ENCODE measurements at places on chromosomes 13 and 19.

GRCh38 chr19:14081797-14082674 is 3.5 kb downstream of the C19orf67 start:
- DNase-seq: peak; percentile 53

GRCh38 chr13:58119351-58119750 is 487.8 kb downstream of the PCDH17 start:
- no peak for DNase-seq

DNA sequence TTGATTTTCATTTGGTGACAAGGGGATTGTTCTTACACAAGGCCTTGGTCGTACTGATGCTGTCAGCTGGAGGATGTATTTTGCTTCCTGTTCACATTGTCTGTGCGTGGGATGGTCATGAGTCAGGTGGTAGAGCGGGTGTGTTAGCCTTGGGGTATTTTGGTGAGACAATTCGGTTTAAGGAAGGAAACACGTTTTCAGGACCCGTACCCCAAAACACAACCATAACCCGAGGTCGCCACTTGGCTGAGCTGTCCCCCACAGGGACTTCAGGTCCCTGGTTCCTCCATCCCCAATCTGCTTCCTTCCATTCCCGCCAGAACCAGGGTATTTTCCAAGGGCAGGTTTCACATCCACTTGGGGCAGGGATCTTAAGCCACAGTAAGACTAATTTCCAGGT is 15.0 kb downstream of the MYO9B start:
- DNase-seq: peak; percentile 97

GRCh38 chr19:8665468-8666213 is 33.0 kb downstream of the ACTL9 start:
- no peak for DNase-seq

DNA sequence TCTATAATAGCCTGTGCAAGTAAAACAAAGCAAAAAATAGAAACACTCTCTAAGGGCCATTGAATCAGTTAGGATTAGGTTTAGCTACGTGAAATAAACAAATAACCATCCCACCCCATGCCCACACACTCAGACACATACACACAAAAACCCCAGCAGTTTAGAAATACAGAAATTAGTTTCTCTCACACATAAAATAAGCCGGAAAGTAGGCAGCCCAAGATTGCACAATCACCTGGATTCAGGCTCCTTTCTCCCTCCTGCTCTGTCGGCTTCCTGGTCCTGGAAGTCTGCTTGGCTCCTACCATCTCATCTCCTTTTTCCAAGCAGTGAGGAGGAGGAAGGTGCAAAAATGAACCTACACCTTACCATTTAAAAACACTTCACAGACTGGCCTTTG is 22.6 kb upstream of the USP12 start:
- DNase-seq: peak; percentile 71

GRCh38 chr13:109196948-109197347 is 567.5 kb downstream of the MYO16 start:
- peak; percentile 1 for DNase-seq

DNA sequence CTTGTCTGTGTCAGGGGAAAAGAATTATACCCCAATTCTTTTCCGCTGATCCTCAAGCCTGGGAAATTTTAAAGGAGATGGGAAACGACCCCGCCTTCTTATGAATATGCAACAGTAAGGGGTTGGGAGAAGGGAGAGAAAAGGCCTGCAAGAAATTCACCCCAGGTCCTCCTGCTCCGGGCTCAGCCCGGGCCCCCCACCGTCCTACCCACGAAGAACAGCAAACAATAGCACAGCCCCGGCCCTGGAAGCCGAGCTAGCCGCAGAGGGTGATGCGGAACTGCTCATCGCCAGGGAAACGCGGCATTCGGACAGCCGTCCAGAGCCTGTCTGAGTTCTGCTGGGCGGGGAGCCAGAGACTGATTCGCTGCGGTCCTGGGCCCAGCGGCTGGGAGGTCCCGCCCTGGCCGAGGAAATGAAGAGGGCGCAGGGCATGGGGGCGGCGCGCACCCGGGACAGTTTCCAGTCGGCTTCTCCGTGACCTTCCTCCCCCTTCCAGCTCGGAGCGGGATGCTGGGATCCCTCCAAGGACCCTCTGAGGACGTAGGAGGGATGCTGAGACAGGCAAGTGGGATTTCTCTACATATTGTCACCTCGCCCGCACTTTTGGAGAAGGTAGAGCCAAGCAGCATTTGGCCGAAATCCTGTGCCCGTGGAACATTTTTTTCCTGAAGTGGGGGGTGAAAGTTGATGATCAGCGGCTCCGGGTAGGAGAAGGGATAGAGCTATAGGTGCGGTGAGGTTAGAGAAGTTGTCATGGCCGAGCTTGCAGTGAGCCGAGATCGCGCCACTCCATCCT is 82.3 kb upstream of the C1QTNF9B start:
- DNase-seq: peak; percentile 49

- peak; percentile 51 for DNase-seq
Measured at GRCh38 chr19:3983936-3984583, 1.2 kb downstream of the EEF2 start.

GRCh38 chr13:99681695-99682094 is 180.4 kb downstream of the TM9SF2 start:
- DNase-seq: no peak

GRCh38 chr19:41422456-41422855 is 4.7 kb downstream of the B3GNT8 start:
- no peak for DNase-seq

DNA sequence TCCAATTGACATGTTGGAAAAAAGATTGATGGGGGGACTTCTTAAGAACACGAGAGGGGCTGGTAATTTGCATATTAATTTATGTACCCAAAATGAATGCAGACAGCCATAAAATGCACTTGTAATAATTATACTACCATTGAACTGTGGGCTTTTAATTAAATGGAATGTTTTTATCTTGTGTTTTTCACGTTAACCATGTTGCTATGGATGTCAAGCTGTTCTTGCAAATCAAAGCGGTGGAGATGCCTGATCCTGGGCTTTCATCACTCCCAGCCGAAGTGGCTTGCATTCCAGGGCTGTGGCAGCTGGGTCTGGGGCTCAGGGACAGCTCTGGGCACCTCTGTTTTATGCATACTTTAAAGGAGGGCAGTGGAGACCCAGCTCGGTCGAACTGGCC is 179.4 kb upstream of the TMTC4 start:
- no peak for DNase-seq

GRCh38 chr13:77291774-77292173 is 35.1 kb downstream of the MYCBP2 start:
- DNase-seq: no peak

GRCh38 chr19:33241530-33242101 is 16.0 kb upstream of the SLC7A10 start:
- peak; percentile 49 for DNase-seq

DNA sequence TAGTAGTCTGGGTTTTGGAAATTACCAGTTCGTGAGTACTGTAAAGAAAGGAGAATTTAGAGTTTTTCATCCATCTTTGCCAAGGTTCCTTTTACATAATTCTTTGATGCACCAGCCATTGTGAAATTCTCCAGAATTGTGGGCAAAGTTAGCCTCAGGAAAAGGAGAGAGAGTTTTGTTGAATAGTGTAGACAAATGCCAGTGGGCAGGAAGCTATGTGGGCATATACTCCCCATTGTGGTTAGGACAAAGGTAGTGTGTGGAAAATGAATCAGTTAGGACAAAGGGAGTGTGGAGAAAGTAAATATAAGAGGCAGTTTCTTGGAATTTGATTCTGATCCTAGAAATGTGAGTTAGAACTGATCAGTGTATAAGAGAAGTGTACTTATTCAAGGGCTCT is 67.9 kb downstream of the PCCA start:
- no peak for DNase-seq

- DNase-seq: no peak
Measured at GRCh38 chr13:48962281-48962680, 13.4 kb upstream of the FNDC3A start.

GRCh38 chr19:17807731-17808316 is 12.9 kb downstream of the B3GNT3 start:
- no peak for DNase-seq

DNA sequence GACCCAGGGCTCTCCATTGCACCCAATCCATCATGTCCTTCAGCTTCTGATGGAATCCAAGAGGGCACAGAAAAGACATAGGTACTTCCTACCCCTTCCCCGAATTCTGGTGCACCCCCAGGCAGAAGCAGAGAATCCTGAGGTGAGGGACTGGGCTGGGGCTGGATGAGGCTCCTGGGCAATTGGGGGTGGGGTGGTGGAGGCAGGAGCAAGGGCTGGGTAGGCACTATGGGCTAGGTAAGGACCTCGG is 2.7 kb upstream of the KCNC3 start:
- DNase-seq: no peak

DNA sequence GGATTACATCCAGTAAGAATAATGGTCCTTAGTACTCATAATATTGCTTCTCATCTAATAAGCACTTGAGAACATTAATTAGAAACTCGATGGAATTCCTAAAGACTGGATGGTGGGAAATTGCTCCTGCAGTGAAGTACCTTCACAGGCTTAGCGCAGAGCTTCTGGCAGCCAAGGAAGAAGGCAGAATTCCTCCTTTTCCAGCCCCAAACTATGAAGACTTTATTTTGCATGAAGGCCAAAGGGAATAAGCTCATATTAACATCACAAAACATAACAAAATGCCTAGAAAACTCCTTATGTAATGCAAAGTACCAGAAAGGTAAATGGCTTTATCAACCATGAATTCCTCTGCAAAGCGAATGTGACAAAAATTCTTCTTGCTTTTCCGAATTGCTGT is 336.1 kb downstream of the DNAJC15 start:
- no peak for DNase-seq

DNA sequence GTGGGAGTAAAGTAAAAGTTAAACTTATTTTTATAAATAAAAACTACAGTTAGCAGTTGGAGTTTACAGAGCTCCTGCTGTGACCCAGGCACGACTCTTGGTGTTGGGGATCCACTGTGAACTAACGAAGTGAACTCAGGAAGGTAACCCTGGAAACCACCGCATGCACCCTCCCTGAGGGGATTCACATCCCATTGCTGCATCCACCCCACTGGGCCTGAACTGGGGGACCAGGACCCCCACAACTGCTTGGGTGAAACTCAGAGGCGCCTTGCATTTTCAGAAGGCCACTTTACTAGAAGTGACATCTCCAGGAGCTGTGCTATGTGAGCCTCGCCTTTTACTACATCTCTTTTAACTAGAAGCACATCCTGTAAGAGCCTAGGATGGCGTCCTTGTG is 166.4 kb downstream of the TEX29 start:
- DNase-seq: no peak

DNA sequence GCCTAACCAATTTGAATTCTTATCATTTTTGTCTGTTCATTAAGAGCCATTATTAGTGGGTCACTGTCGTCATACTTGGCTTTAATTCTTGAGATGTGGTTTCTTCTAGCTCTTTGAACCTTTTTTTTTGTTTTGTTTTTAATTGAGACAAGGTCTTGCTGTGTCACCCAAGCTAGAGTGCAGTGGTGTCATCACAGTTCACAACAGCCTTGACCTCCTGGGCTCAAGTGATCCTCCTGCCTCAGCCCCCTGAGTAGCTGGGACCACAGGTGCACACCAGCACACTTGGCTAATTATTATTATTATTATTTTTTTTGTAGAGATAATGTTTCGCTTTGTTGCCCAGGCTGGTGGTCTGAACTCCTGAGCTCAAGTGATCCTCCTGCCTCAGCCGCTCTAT is 25.8 kb upstream of the LDLR start:
- DNase-seq: no peak

- no peak for DNase-seq
Measured at GRCh38 chr19:35106898-35107541, 8.6 kb upstream of the FXYD3 start.

GRCh38 chr13:32636711-32637110 is 50.5 kb downstream of the PDS5B start:
- no peak for DNase-seq

DNA sequence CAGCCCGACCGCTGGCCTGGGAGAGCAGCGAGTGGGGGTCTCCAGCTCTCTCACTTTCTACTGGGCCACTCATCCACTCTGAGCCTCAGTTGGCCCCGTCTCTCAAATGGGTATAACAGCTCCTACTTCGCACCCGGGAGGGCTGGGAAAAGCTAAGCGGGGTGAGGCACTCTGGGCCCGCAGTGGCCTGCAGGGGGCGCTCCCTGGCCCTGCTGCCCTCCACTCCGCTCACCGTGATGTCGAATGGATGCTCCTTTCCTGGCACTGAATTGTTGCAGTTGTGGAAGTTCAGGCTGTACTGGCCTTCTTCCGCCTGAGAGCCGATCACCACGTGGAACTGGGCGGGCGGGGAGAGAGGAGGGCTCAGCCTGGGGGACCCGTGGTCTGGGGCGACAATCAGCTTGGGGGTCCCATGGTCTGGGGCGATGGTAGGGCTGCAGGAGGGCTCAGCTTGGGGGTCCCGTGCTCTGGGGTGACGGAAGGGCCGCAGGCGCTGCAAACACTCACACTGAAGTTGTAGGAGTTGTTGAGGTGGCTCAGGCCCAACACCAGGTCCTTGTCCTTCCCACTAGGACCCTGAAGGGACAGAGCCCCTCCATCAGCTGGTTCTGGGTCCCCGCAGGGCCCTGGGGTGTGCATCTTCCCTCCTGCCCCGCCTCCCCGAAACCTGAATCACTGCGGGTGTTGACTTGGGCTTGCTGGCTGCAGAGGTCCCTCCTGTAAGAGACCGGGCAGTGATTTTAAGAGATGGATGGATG is 3.9 kb downstream of the GPR108 start:
- no peak for DNase-seq

DNA sequence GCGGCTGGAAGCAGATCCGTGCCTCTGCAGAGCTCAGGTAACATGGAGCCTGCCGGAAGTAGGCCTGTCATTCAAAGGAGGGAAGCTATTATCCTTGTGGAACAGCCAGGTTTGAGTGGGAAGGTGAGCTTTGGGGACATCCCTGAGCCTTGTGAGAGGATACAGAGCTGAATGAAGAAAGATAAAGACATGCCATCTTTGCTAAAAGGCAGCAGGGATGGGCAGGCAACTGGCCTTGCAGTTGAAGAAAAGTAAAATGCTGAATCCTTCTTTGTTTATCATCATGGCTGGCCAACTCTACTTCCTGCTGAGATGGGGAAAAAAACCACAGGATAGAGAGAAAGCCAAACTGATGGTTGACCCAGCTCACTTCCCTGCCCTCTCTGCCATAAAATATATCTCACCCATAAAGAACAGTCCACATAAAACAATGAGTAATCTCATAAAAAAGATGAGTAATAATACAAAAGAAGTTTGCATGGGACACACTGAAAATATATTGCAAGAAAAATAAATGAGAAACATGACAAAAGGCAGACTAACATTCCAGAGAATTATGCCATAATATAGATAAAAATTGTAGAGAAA is 226.3 kb downstream of the DLEU7 start:
- DNase-seq: no peak

- no peak for DNase-seq
Measured at GRCh38 chr19:34154401-34154800, 17.9 kb upstream of the LSM14A start.

DNA sequence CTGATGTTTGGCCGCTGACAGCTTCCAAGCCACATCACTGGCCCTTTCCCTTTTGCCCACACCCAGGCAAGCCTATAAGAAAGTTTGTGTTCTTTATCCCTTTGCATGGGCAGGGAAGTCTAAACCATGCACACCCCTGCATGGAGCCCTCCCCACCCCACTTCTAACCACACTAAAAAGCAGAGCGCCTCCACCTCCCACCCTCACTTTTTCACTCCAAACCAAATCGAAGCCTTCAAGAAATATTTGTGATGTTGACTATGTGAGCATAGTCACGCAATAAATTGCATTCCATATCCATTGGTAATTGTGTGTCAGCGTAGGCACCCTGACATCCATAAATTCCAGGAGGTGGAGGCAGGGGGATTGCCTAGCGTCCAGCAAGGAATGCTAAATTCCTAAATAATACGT is 104.4 kb upstream of the LSM14A start:
- no peak for DNase-seq

- no peak for DNase-seq
Measured at GRCh38 chr19:6003976-6004375, 26.0 kb upstream of the RANBP3 start.

- no peak for DNase-seq
Measured at GRCh38 chr13:20415694-20416107, 110.0 kb downstream of the CRYL1 start.
